ENCODE measurements at places on chromosomes 5 and 9.

- H3K27ac ChIP-seq: no peak overlapping the region
- no peak for DNase-seq
- H3K27me3 ChIP-seq: no peaks in the 10 kb centered on the region
These were observed 47.5 kb downstream of the UIMC1 start for GRCh38 chr5:176959051-176959450.

- H3K36me3 ChIP-seq: no peaks in the 10 kb centered on the region
- H3K4me1 ChIP-seq: no peaks in the 10 kb centered on the region
- no peak for DNase-seq
- H3K27ac ChIP-seq: no peak overlapping the region
- no peak overlapping the region for H3K4me3 ChIP-seq
- H3K27me3 ChIP-seq: no peaks in the 10 kb centered on the region
These were observed 112.7 kb upstream of the NREP start for GRCh38 chr5:111869681-111870080.

GRCh38 chr5:72101828-72102227 lies 5.4 kb upstream of the MAP1B start:
- no peak overlapping the region for H3K4me3 ChIP-seq
- no peaks in the 10 kb centered on the region for H3K27me3 ChIP-seq
- no peak overlapping the region for H3K27ac ChIP-seq
- peaks cover 11% of the 10 kb centered on the region for H3K4me1 ChIP-seq
- DNase-seq: peak; percentile 45

DNA sequence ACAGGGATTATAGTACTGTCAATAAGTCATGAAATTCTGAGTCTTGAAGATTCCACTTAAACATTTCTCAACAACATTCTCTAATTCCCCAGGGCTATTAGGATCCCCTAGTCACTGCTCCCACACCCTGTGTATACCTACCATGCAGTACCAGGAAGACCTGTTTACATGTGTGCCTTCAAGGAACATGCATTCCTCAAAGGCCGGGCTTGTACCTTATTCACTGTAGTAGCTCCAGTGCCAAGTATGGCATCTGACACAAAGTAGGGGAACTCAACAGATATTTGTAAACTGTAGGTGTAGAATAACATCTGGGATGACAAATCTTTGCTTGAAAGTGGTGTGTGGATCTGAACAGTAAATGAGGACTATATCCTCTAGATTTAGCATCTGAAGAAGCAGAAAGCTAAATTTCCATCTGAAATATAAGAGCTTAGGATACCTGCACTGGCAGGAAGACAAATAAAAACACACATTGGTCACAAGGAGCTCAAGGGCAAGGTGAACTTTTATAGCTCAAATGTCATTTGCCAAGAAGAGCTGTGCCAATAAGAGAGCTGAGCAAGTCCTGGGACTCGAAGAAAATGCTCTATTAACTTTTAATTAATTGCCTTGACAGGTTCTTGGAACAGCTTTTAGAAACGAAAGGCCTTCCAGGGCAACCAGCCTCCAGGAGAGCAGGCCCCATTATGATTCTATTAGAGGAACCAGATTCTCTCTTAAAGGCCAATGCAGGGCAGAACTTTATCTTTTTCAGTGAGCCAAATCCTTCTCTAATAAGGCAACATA lies 52.3 kb upstream of the MYOT start:
- H3K4me3 ChIP-seq: no peak overlapping the region

DNA sequence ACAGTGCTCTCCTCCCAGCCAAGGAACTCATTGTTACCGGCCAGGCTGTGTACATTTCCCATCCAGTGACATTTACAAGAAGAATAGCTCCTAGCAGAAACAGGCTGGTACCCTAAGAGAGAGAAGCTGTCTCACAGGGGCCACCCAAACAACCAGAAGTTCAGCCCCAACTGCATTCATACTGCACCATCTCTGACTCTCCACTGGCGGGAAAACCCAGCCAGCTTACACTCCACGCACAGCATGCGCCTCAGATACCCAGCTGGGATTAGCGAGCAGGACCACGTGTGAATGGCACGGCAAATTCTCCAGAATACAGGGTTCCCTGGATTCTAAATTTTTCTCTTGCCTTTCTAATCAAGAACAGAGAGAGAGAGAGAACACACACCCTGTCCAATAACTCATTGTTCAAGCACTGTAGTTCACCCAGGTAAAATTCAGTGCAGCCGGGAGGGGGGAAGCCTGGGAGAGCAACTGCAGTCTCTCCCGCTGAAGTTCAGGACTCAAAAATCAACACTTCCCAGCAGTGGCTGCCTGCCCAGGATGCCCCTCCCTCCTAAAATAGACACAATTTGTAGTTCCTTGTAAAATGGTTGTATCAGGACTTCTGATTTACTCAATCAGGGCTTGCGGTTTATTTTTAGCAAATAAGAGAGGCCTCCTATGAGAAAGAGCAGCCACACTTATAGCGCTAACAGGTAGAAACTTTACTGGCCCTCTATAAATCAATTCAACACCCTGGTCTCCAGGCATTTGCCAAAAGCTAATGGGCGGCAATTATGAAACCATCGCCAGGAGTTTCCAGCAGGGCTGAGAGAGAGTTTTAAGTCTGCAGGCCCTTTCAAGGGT lies 2.2 kb downstream of the COL23A1 start:
- H3K4me1 ChIP-seq: no peaks in the 10 kb centered on the region
- no peak overlapping the region for H3K27ac ChIP-seq
- H3K27me3 ChIP-seq: peaks cover 52% of the 10 kb centered on the region
- no peak for DNase-seq

GRCh38 chr5:62538017-62538942 lies 40.3 kb upstream of the LRRC70 start:
- H3K27me3 ChIP-seq: no peaks in the 10 kb centered on the region
- H3K27ac ChIP-seq: no peak overlapping the region
- no peak overlapping the region for H3K4me3 ChIP-seq
- no peaks in the 10 kb centered on the region for H3K36me3 ChIP-seq
- no peaks in the 10 kb centered on the region for H3K4me1 ChIP-seq

- DNase-seq: peak; percentile 65
- no peaks in the 10 kb centered on the region for H3K27me3 ChIP-seq
- peak overlapping the region; percentile 95 for H3K4me3 ChIP-seq
- 0 out of 2 replicates have a peak, but pooled peaks cover 3% of the 10 kb centered on the region for H3K36me3 ChIP-seq
- H3K4me1 ChIP-seq: peaks cover 17% of the 10 kb centered on the region
These were observed 974 bp downstream of the CLINT1 start for GRCh38 chr5:157857816-157858526.

DNA sequence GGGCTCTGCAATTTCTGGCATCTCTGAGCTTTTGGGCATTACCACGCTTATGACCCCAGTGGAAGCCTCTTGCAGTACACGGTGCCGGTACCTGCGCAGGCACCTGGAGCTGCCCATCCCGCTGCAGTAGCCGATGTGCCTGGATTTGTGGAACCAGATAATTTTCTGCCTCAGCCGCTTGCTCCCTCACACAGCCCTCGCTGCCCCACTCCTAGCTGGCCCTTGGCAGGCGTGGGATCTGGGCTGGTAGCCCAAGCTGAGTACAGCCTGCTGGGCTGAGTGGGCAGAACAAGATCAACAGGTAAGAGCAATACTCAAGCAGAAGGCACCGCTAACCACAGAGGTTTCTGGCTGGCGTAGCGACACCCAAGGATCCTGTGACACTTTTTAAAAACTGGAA lies 1808.8 kb upstream of the ACO1 start:
- H3K27ac ChIP-seq: no peak overlapping the region
- H3K27me3 ChIP-seq: no peaks in the 10 kb centered on the region
- no peak overlapping the region for H3K4me3 ChIP-seq
- H3K36me3 ChIP-seq: no peaks in the 10 kb centered on the region
- no peak for DNase-seq

GRCh38 chr9:109342878-109343277 lies 22.0 kb upstream of the EPB41L4B start:
- H3K4me3 ChIP-seq: no peak overlapping the region
- peaks cover 34% of the 10 kb centered on the region for H3K4me1 ChIP-seq
- H3K36me3 ChIP-seq: no peaks in the 10 kb centered on the region

DNA sequence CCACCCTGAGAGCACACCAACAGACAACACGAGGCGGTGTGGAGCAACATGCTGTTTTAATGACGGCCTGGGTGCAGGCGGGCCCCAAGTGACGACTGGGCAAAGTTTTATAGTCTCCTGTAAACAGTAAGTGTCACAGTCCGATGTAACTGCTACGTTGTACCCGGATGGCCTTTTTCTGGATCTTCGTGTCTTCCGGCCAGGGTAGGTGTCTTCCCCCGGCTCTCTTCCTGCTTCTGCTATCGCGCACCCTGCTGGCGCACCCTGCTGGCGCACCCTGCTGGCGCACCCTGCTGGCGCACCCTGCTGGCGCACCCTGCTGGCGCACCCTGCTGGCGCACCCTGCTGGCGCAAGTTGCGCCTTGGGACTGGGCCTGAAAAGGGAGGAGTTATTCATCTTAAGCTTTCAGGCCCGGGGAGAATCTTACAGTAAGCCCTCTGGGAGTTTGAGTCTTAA lies 143.0 kb upstream of the TARS1 start:
- no peak for DNase-seq
- H3K27me3 ChIP-seq: no peaks in the 10 kb centered on the region
- H3K36me3 ChIP-seq: no peaks in the 10 kb centered on the region
- no peaks in the 10 kb centered on the region for H3K4me1 ChIP-seq
- H3K4me3 ChIP-seq: no peak overlapping the region
- H3K27ac ChIP-seq: no peak overlapping the region

- DNase-seq: no peak
- no peaks in the 10 kb centered on the region for H3K36me3 ChIP-seq
- no peaks in the 10 kb centered on the region for H3K27me3 ChIP-seq
- H3K4me3 ChIP-seq: no peak overlapping the region
- no peaks in the 10 kb centered on the region for H3K4me1 ChIP-seq
- no peak overlapping the region for H3K27ac ChIP-seq
These were observed 1723.9 kb upstream of the CDH6 start for GRCh38 chr5:29469581-29469980.

GRCh38 chr9:71647094-71647591 lies 121.2 kb downstream of the CEMIP2 start:
- H3K4me3 ChIP-seq: no peak overlapping the region
- no peak overlapping the region for H3K27ac ChIP-seq
- no peaks in the 10 kb centered on the region for H3K27me3 ChIP-seq
- H3K36me3 ChIP-seq: no peaks in the 10 kb centered on the region
- DNase-seq: peak; percentile 32

DNA sequence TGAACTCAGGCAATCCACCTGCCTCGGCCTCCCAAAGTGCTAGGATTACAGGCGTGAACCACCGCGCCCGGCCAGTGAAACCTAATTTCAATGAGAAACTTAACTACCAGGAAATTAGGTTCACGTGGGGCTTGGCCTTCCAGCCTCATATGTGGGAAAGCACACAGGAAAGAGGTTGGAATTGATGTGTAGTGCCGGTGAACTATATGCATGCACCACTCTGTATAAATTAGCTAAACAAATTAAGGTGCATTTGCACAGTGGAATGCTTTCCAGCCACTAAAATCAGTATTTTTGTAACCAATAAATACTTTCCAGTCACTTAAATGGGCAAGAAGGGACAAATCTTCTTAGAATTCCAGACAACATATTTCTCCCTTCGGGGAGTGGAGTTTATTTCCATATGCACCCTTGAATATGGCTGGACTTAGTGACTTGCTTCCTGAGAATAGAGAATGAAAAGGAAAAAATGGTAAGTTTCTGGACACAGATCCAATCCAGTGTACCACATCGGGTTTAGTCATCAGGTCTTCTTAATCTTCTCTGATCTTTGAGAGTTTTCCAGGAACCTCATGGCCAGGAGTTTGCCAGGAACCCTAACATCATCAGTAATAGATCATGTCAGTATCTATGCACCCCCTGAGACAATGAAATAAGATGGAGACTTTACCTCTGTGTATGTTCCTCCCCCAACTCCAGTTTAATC lies 24.9 kb downstream of the ATOX1 start:
- no peaks in the 10 kb centered on the region for H3K27me3 ChIP-seq
- H3K4me1 ChIP-seq: no peaks in the 10 kb centered on the region
- DNase-seq: no peak
- no peak overlapping the region for H3K27ac ChIP-seq

- DNase-seq: no peak
- H3K27me3 ChIP-seq: no peaks in the 10 kb centered on the region
- H3K36me3 ChIP-seq: no peaks in the 10 kb centered on the region
- no peaks in the 10 kb centered on the region for H3K4me1 ChIP-seq
- H3K4me3 ChIP-seq: no peak overlapping the region
- no peak overlapping the region for H3K27ac ChIP-seq
These were observed 22.0 kb downstream of the SREK1IP1 start for GRCh38 chr5:64746446-64746845.

GRCh38 chr5:172747471-172747870 lies 23.5 kb downstream of the DUSP1 start:
- H3K4me1 ChIP-seq: peaks cover 18% of the 10 kb centered on the region
- H3K27ac ChIP-seq: no peak overlapping the region
- no peak for DNase-seq
- no peak overlapping the region for H3K4me3 ChIP-seq

DNA sequence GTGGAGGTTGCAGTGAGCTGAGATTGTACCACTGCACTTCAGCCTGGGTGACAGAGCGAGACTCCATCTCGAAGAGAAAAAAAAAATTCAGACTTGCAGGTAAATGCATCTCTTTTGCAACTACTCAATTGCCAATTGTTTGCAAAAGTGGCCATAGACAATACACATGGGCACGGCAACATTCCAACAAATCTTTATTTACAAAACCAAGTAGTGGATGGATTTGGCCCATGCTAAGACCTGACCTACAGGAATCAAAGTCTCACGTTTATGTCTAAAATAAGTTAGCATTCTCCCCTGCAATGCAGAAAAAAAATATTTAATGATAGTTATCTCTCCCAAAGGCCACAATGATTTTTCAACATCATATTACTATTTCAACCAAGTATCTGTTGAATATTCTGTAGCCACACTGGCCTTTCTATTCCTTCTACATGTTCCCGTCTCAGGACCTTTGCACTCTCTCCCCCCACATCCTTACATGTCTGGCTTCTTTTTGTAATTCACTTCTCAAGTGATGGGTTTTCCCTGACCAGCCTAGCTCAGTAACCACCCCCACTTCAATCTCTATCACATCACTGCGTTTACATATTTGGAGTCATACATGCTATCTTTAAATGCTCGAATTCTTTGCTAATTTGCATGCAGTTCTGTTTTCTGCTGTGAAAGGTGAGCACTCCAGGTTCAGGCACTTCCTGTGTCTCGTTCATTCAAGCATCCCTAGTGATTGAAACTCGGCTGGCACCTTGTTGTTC lies 54.2 kb downstream of the FNBP1 start:
- H3K4me3 ChIP-seq: no peak overlapping the region
- DNase-seq: no peak
- H3K4me1 ChIP-seq: peaks cover 30% of the 10 kb centered on the region
- H3K36me3 ChIP-seq: no peaks in the 10 kb centered on the region

- H3K27ac ChIP-seq: no peak overlapping the region
- no peak overlapping the region for H3K4me3 ChIP-seq
- no peak for DNase-seq
- no peaks in the 10 kb centered on the region for H3K27me3 ChIP-seq
- no peaks in the 10 kb centered on the region for H3K4me1 ChIP-seq
- no peaks in the 10 kb centered on the region for H3K36me3 ChIP-seq
These were observed 57.4 kb downstream of the OR2K2 start for GRCh38 chr9:111272581-111272980.

- peaks cover 14% of the 10 kb centered on the region for H3K36me3 ChIP-seq
- H3K27me3 ChIP-seq: no peaks in the 10 kb centered on the region
- peaks cover 19% of the 10 kb centered on the region for H3K4me1 ChIP-seq
- peak overlapping the region; percentile 81 for H3K27ac ChIP-seq
- no peak for DNase-seq
- H3K4me3 ChIP-seq: no peak overlapping the region
These were observed 38.6 kb downstream of the MRPS27 start for GRCh38 chr5:72281430-72281763.
